Activated CD4-positive, CD25-positive, alpha-beta regulatory T cell treated with anti-CD3 and anti-CD28 coated beads, Interleukin-2, amount 50 U/mL, for 16 hours (primary cell): ENCODE measurements at places on chromosomes 5 and 9.

GRCh38 chr9:99356512-99356971, 134.5 kb downstream of the SEC61B start:
- no peak for DNase-seq

DNA sequence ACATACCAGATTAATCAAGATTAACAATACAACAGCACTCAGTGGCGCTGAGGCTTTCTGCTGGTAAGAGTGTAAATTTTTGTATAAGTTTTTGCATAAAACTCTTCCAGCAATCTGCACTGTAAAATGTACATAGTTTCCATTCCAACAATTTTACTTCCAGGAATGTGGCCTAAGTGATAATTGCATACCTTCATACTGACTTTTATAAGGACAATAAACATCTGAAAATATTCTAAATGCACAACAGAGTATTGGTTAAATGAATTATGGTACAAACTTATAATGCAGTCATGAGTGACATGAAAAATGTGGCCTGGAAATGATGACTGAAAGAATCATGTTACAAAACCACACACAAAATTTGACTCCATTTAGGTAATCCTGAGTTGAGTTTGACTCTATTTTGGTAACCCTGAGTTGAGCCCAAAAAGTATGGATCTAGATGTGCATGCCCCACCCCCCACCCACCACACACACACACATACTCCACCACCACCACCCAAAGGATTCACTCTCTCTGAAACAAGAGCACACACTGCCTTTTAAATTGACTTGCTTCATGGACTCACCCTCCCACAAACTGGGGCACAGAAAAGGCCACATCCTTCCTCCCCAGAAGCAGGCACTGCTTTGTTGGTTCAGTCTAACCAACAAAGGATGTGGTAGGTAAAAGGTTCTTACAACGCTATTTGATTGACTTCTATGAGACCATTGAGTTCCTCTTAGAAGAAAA, 137.6 kb downstream of the SUSD1 start:
- peak; percentile 54 for DNase-seq

DNA sequence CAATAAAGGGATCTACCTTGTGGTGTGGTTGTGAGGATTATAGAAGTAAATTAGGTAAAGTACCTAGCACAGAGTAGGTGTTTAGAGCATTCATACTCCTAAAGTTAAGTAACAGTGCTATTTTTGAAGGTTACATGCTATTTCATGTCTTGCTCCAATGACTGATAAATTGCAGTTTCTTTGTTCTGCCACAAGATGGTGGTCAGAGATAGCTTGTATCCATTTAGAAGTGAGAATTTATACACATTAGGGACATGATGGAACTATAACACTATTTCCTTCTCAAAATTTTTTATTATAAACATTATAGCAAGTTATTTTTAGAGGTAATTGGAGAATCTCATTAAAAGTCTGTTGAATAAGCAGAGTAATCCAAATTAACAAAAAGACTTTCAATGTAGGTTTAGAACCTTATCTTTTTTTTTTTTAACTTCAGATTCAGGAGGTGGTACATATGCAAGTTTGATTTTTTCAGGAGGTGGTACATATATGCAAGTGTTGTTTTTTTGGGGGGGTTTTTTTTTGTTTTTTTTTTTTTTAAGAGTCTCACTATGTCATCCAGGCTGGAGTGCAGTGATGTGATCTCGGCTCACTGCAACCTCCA, 17.1 kb downstream of the MTREX start:
- no peak for DNase-seq

DNA sequence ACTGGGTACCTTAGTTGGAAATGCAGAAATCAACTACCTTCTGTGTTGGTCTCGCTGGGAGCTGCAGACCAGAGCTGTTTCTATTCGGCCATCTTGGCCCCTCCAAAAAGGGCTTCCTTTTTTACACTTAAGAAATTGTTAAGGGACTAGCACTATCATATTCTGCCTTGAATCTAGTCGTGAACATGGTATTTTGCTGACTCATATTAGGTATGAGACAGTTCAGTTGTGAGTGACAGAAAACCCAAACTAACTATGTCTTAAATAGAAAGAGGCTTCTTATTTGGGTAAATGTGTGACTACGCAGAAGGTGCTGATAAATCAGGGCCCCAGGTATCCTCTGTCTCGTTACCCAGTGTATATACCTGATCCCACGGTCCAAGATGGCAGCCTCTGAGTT, 298.2 kb downstream of the EDIL3 start:
- DNase-seq, result no peak

DNA sequence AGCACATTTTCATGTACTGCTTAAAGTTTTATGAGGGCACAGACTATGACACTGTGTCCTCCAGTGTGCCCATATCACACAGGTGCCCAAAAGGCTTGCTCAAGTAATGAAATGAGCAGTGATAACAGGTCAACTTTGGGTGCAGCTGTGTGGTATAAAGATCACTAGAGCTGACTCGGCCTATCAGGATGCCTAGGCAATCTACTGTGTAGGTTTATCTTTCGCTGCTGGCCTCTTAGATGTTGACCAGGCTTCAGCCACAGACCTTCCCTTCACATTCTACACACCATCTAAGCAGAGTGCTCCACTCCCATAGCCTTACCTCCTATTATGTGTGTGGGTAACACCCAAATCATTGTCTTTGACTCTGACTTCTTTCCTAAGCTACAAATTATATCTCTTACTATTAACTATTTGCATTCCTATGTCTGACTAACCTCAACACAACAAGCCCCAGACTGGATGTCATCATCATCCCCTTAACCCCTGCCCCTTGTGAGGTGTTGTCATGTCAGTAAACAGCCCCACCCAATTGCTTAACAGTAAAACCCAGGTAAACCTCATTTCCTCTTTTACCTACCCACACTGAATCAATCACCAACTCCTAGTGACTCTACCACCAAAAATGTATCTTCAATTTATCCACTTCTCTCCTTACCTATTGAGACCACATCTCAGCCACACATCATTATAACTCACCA, 2.5 kb downstream of the SREK1IP1 start:
- DNase-seq, result no peak

DNA sequence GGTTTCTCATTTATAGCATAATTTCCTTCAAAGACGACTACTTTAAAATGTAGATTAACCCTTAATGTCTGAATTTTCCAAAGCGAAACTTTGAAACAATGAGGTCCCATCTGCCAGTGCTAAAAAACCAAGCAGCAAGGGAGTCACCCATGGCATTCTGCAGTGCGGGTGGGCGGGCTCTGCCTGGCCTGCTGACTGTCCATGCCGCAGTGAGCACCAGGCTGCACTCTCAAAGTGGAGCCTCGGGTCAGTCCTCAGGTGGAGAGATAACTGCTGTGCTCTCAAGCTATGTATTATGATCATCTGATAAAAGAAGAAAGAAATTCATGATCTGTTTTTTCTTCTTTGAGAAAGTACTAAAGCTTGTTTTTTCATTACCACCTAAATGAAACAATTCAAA, 581.6 kb downstream of the CETN3 start:
- DNase-seq, result no peak

GRCh38 chr5:39148983-39149534, 70.3 kb downstream of the FYB1 start:
- DNase-seq, result no peak

DNA sequence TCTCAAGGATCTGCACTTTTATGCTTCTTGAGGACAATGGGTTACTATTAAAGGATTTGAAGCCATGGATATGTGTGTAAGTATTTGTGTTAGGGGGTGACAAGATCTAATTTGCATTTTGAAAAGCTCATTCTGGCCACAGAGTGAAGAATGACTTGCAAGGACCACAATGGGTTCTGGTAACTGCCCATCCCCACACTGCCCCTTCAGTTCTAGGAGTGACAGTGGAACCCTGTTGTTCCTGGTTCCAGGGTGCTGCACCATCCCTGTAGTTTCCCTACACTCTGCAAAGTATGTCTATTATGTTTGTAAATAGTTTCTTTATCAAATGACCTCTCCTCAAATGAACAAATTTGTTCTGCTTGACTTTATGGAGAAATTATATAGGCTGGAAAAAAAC, 9.7 kb upstream of the SPRY4 start:
- DNase-seq, result no peak

DNA sequence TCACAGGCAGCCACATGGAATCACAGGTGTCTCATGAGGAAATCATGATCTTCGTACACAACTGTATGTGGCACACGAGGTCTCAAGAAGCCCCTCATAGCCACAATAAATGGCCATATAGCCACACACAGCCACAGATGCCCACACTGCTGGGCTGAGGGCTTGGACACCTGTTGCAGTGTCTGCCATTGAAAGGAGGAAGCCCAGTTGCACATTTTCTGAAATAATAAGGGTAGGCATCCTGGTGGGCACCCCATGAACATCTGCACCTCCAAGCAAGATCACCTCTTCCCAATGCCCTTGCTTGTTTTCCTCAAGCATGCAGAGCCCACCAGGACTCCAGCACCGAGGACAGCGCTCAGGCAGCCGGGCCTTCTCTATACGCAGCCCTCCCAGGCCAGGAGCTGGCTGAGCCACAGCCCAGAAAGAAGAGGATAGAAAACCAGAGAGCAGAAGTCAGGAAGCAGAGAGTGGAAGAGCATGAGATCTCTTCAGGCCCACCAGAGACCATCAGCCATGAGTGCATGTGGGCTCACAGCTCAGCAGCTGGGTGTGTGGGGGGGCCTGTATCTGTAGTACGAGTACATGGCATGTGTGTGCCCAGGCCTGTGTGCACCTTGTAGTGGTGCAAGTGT, 1.0 kb upstream of the ACSL6 start:
- DNase-seq, result no peak

DNA sequence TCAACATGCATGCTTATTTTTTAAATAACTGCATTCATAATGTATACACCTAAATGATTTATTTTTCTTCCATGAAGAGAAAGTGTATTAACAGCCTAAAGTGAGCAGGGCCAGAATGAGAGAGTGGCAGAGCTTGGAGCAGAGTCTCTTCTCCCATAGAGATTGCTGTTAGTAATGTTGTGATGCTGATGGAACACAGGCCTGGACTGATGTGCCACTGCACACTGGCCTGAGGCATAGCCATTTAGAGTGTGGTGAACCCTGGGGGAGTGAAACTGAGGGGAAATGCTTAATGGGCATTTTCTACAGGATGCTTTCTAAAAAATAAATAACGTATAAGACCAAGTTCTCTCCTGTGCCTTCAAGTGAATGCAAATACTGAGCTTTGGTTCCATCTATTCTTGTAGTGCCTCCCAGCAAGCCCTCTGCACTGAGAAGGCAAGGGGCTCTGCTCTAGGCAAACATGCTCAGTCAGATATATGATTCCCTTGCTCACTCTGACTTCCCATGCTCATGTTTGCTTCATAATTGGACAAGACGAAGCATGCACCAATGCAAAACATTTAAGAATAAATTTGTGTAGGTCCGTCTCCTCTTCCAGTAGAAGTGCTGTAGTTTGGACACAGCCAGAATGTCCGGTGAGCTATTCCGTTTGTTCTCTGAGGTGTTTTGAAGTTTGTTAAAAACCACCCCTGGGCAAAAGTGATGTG, 185.7 kb downstream of the PBX3 start:
- DNase-seq, result no peak

GRCh38 chr9:72185561-72185960, 36.3 kb downstream of the GDA start:
- DNase-seq, result no peak

GRCh38 chr9:82923092-82923911, 139.6 kb downstream of the RASEF start:
- no peak for DNase-seq

GRCh38 chr5:78771260-78772205, 123.0 kb upstream of the LHFPL2 start:
- no peak for DNase-seq

- DNase-seq, result no peak
These were observed 47.1 kb upstream of the COL15A1 start for GRCh38 chr9:98896632-98897031.

DNA sequence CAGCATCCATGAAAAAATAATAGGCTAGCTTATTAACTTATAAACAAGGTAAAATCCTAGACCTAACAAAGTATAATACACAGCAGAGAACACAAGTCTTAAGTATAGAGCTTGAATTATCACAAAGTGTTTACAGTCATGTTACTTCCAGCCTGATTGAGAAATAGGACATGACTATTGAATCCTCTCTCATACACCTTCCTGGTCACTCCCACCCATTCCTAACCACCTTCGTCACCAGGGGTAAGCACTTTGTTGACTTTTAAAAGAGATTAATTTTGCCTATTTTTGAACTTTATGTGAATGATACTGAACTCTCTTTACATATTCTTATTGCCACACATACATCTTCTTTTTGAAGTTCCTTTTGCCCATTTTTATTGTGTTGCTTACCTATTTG, 325.8 kb downstream of the PJA2 start:
- no peak for DNase-seq

GRCh38 chr9:120187758-120188157, 392.2 kb downstream of the CDK5RAP2 start:
- no peak for DNase-seq

- no peak for DNase-seq
These were observed 348 bp downstream of the CATSPER3 start for GRCh38 chr5:134968055-134968454.

DNA sequence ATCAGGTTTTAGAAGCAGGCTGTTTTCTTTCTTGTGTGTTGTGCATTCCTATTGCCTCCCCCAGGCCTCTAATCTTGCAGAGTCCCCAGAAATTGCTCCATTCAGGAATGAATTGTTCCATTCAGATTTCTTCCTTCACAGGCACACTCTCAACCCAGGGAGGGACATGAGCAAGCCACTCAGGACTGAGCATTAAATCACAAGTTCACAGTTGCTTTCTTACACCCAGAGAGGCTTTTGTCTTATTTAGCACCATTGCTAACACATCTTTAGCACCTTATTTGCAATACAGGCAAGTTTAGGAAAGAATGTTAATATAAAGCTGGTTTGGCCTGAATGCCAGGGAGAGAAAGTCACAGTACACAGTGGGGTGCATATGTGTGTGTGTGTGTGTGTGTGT, 221.4 kb downstream of the RAB3C start:
- no peak for DNase-seq

GRCh38 chr5:17090839-17091238, 126.6 kb upstream of the BASP1 start:
- no peak for DNase-seq

DNA sequence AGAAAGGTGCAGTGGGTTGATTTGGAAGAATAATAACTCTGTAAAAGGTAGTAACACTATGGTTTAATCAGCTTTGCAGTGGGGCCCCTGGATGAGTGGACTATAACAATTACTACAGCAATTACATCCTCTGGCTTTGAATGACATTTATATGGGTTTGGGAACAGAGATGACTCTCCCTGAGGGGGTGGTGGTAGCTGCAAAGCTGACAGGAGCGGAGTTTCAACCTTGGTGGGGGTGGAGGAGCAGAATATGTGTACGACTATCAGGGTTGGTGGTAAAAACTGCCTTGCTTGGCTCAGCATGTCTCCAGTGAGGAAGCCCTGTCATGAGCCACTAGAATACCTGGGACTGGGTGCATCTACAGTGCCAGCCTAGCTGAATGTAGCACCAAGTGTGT, 28.3 kb upstream of the NR3C1 start:
- no peak for DNase-seq

DNA sequence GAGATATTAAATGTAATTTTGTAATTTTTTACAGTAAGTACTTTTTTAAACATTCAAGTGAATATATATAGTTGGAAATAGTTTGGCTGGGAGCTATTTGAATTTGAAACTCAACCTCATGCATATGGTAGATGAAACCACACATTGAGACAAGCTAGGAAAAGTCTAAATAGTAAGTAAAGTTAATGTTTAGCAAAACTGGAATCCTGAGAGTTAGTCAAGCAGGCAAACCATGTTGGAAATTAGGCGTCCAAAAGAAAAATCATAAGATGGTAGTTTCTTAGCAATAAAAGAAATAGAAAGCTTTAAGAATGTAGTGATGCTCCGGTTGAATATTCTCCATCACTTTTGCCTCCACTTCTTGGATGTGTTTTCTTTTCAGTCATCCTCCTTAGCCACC, 657.1 kb upstream of the CDH10 start:
- no peak for DNase-seq

GRCh38 chr9:17987189-17987588, 408.3 kb downstream of the SH3GL2 start:
- DNase-seq, result no peak
